ENCODE measurements at places on chromosomes 1 and 21.

DNA sequence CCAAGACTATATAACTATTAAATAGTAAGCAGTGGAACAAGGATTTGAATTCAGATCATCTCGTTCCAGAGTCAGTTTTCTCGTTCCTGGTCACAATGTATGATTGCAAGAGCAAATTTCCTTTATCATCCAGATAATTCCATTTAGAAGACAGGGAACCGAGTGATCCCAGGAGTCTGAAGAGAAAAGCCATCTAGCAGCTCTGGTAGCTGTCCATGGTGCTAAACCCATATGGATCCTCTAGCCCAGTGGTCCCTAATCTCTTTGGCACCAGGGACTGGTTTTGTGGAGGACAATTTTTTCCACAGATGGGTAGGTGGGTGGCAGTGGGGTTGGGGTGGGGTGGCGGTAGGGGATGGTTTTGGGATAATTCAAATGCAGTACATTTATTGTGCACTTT is 229.4 kb downstream of the PTPRU start:
- DNase-seq, result no peak

DNA sequence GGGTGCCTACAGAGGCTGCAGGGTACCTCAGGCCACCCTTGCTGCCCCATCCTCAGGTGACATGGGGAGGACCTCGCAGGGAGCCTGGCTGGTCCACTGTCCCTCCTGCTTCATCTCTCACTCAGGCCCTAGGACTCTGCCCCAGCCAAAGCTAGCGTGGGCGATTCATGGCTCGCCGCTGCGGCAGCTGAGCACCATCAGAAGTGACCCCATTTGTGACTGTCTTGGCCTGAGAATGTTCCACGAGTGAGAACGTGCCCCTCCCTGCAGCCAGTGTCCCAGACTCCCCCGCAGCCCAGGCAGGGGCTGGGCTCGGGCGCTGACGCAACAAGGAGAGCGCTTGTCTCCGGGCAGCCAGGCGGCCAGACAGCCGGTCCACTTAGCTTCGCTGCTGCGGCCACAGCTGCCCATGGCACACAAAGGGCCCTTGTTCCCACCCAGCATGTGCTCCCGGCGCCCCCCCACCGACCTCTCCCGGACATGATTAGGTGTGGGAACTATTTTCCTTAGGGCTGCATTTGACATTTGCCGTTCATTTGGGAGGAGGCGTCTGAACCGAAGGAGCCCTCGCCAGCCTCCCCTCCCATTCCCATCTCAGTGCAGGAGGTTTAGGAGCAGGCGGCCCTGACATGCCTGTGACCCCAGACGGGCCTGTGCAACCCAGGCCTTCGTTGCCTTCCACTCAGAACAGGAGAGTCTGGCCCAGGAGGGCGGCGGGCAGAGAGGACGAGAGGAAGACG is 19.3 kb upstream of the POFUT2 start:
- DNase-seq, result peak; percentile 92

DNA sequence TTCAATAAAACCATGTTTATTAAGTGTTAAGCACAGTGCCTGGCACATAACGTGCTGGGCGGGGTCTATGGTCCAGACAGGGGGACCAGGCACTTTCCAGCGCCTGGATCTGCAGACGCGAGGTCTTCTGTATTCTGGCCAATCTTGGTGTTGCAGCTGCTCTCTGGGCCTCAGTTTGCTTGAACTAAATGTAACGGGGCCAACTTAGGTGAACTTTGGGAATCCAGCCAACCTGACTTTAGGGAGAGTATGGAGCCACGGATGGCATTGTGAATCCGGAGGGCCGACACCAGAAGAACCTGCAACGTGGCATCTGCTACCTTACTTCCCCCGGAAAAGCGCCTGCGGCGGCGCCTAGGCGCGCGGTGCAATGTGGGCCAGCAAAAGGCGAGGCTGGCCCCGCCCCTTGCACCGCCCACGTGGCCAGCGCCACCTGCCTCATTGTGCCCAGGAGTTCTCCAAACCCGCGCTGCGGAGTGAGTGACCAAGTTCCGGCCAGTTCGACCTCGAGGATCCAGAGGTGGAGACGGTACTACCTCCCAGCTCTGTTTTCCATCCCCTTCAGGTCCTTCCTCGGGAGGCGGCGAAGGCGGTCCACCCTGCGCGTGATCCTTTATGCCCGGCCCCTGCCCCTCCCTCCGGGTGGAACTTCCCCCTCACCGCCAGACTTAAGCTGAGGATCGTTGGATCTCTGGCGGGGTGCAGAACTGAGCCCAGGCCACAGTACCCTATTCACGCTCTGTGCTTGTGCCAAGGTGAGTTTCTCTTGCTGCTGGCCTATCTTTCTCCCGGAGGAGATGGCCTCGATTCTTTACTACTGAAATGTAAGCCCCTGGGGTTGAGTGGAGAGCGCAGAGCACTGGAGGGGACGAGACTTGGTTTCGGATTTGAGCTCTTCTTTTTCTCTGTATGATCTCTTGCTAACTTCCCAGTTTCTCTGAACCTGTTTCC is at the start of gene AKR1A1:
TSS of gene AKR1A1 (plus strand) at position 426 of the 951 bp plus-strand sequence. CDS start 10,969 bp downstream, outside the sequence.
- DNase-seq, result peak; percentile 96

DNA sequence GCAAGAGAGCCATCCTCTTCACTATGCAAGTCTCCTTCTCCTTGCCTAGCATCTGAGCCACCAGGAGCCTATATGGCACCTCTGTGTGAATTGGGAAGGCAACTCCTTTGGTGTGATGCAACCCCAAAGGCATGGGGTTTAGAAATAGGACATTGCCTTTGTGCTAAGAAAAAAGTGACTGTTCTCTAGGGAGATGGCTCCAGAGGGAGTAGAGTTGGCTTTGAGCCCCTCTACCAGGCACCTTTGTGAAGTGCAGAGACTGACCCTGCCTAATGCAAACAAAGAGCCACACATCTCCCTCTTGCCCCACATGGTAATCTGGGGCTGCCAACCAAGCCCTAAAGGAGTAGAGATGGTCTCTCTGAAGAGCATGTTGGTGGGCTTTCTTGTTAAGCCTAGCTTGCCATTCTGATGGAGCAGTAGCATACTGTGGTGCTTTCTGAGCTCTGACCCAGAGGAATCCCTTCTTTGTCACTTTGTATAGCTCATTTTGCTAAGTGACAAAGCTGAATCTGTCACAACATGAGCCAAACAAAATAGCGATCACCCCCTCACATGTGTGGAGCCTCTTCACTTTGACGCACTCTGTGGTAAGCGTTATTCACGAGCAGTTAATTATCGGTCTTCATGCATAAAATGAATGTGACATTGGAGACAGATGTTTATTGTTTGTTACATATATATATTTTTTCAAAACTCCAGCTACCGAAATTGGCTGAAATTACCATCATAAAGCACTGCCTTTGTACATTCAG is 74.4 kb downstream of the RWDD3 start:
- DNase-seq, result peak; percentile 52

- peak; percentile 78 for DNase-seq
These were observed 13.8 kb upstream of the POGZ start for GRCh38 chr1:151472856-151473731.

GRCh38 chr1:24349891-24350290 is 30.7 kb downstream of the GRHL3 start:
- no peak for DNase-seq

- DNase-seq, result no peak
These were observed 15.3 kb upstream of the FHAD1 start for GRCh38 chr1:15231714-15232201.

- DNase-seq, result peak; percentile 40
These were observed 27.4 kb upstream of the COQ8A start for GRCh38 chr1:226912587-226913176.

DNA sequence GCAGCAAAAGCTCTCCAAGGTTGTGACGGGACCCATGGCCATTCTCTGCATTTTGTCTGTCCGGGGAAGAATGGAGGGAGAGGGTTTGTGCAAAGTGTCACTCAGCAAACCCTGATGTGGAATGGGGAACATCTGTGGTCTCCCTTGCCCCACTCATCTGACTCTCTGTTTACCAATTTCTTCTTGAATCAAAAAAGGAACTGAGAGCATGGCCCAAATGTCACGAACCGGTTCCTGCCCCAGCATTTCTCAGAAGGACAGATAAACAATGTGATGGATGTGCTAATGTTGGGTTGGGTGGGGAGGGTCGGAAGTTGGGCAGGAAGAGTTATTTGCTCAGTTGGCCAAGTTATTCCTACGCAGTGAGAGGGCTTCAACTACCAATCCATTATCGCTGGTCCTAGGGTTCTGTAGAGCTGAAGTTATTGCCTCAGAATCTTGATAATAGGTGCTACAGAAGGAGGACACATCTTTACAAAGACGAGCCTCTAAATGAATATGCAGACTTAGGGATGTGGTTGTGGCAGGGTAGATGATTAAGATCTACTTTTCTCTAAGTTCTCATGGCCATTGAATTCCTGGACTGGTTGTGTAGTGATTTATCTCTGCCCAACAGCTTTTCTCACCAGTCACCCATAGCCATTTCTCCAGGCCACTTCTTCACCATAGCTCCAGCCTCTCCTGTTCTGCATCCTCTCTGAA is 9.6 kb upstream of the DUSP12 start:
- no peak for DNase-seq

DNA sequence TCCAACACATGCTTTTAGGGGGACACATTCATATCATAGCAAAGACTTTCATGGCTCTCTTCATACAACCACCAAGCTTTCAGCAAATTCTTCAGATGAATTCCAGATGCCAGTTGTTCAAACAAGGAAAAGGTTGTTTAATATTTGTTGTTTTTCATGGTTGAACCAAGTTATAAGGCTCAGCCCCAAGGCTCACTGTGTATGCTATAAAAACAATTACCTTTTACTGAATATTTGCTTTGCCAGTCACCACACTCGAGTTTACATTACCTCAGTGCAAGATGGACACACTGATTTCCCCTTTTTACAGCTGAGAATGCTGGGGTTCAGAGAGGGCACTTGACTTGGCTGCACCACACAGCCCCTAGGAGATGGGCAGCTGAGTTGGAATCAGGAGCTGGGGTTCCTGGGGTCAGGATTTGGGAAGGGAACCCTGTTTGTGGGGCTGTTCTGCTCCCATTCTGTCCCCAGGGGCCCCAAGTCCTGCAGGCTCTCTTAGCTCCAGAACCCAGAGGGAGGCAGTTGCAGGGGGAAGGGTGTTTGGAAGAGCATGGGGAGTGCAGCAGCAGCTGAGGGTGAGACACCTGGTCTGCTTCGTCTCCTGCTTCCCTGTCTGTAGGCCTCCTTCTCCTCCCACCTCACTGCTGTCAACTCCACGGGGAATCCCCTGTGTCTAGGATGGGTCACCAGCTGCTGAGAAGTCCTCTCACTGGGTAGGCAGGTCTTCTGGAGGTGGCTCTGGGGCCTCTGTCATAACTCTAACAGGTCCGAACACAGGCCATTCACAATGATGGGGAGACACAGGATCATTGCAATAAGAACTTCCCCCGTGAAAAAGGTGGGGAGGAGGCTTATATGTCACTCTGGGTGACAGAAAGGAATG is 12.8 kb upstream of the TMPRSS2 start:
- no peak for DNase-seq

DNA sequence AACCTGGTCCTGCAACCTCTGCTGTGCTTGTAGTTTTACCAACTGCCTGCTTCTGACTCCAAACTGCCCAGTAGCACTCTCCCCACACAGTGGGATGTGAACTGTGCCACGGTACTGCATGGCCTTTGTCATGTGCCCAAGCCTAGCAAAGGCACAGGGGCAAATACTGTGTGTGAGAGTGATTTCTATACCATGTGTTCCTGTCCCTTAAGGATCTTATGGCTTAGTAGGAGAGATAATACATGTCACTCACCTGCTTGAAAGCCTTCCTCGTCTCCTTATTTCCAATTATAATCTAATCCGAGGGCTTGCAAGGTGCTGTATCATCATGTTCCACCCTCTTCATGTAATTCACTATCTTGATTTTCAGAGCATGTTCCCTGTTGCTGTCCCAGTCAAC is 51.3 kb downstream of the UBE4B start:
- DNase-seq, result no peak

- DNase-seq, result peak; percentile 79
These were observed at the start of gene TSPAN2 for GRCh38 chr1:115089420-115090185. TSS of gene TSPAN2 (minus strand) at chr1:115089503. CDS start at chr1:115089432, 71 bp downstream.

- DNase-seq, result peak; percentile 14
These were observed 176.7 kb downstream of the OLFM3 start for GRCh38 chr1:101820071-101820470.

- no peak for DNase-seq
These were observed 4.7 kb downstream of the ACAP3 start for GRCh38 chr1:1302951-1303509.

DNA sequence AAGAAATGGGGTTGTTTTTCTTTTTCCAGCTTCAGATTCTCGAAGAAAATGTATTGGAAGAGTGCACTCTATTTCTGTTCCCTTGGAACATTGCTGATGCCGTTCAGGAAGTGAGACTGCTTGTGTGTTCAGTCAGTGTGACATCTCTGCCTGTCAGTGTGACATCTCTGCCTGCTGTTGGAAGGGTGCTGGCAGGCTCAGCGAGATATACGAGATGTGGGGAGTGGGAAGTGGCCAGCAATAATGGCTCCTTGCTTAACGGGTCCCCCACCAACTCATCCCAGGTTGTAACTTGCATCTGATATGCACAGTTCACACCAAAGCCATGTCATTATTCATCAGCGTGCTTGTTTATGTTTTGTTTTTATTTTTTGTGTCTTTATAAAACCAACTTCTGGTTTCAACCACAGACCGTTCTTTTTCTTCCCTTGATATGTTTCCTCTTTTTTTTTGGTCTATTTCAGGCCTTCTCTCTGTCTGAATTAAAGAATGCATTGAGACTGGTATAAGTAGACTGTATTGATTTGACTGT is 145.4 kb downstream of the GALNT2 start:
- no peak for DNase-seq

DNA sequence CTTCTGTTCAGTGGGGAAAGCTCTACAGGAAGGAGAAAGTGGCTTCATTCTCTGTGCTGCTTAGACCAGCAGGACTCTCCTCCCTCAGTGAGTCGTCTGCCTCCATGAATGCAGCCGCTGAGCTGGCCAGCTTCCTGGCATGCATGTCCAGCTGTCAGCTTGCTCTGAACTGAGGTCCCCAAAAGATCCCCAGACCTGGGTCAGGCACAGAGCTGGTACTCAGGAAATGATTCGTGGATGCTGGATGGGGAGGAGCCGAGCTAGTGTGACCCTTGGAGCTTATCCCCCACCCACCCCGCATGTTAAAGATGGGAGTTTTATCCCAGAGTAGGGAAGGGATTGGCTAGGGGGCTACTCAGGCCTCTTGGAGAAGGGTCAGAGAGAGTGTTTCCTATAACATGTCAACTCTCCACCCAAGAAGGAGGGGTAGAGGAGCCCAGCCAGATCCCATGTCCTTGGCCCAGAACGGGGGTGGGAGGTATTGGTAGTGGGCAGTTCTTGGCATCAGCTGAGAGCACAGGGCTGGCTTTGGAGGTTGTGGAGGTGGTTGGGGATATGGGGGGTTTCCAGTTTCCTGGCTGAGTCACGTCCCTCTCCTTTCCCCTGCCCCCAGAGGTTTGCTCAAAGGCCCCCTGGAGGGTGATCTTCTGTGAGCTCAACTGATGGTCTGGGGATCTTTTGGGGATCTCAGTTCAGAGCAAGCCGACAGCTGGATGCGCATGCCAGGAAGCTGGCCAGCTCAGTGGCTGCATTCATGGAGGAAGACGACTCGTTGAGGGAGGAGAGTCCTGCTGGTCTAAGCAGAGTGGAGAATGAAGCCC is 110.1 kb downstream of the FOXD2 start:
- DNase-seq, result no peak

GRCh38 chr1:44500181-44501046 is 95.4 kb downstream of the RNF220 start:
- DNase-seq, result peak; percentile 77

GRCh38 chr1:236914375-236914774 is 89.9 kb downstream of the MT1HL1 start:
- DNase-seq, result no peak
